ENCODE measurements at places on chromosomes 6 and 20.
A peak's percentile ranks its signal among the peaks of the same experiment; 100 is the strongest.

- no peak for DNase-seq
Observed at GRCh38 chr6:32166411-32167061, 2.1 kb downstream of the EGFL8 start.

DNA sequence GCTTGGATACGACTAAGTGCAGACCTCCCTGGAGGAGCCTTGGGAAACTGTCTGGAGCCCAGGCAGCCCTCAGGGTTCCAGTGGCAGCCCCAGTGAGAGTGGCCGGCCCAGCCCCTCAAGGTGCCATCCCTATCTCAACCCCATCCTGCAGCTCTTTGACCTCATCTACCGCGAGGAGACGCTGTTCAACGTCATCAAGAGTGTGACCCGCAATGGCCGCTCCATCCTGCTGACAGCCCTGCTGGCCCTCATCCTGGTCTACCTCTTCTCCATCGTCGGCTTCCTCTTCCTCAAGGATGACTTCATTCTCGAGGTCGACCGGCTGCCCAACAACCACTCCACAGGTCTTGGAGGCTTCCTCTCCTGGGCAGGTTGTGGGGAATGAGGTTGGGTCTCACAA lies 20.7 kb downstream of the UQCC2 start:
- DNase-seq: no peak

- DNase-seq: no peak
Observed at GRCh38 chr6:84263557-84263956, 36.1 kb upstream of the CEP162 start.

GRCh38 chr6:33312361-33313104 lies 1.3 kb downstream of the TAPBP start:
- peak; percentile 74 for DNase-seq

DNA sequence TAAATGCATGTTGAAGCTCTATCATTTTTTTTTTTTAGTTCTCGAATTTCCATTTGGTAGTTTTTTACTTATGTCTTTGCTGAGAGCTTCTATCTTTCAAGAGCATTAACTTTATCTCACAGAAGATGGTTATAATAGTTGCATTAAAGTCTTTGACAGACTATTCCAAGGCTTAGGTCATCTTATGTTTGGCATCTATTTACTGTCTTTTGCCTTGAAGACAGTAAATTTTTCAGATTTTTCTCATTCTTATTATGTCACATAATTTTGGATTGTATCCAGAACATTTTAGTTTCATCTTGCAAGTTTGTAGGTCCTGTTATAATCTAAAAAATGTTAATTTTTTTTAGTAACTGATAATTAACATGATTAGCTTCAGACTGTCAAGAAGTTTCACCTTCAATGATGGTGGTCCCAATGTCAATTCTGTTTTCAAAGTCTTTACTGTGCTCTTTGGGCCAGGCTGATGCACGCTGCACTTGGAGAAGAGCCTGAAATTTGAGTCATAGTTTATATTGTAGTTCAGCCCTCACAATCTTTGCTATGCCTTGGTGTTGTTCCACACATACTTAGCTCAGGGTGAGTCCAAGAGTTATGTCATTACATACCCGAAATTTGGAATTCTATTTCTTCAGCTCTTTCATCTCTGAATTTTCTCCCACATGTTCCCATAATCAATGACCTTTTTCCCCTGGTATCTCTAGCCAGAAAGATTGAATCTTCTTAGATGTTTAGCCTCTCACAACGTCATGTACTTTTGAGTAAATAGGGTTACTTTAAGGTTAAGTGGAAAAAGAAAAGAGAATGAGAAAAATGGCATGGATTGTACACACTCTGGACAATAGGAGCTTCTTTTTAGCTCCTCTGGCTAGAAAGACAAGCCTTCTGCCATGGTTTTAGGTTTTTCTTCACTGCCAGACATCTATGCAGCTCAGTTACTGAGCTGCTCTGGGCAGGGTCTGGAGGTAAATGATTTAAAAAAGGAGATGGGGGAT lies 110.3 kb upstream of the BTBD3 start:
- no peak for DNase-seq

GRCh38 chr6:22146931-22147701 lies 149.7 kb downstream of the PRL start:
- no peak for DNase-seq

- no peak for DNase-seq
Observed at GRCh38 chr20:46013322-46013828, 4.7 kb downstream of the MMP9 start.

GRCh38 chr6:119274197-119274595 lies 75.4 kb downstream of the MAN1A1 start:
- no peak for DNase-seq

- no peak for DNase-seq
Observed at GRCh38 chr6:44353336-44353735, 10.9 kb downstream of the SPATS1 start.

DNA sequence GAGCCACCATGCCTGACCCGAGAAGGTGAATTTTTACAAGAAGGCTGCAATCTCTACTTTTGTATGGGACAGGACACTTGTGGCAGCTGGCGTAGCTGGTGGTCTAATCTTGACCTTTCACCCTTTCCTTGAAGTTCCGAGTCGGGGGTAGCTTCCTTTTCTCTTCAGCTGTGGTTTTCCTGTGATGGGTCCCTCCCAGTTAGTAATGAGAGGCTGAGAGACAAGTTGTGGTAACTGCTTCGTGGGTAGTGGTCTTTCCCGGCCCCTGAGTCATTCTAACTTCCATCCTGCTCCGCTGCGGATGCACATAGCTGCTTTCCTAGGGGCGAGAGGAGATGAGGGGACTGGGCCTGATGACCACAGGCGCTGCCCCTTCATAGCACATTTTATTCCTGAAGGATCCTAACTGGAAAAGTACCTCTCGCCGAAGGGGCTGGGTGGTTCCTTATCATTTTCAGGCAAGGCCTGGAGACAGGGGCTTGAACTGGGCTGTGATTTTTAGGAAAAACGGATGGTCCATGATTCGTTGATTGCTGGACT lies 3.1 kb downstream of the SYNJ2 start:
- DNase-seq: no peak

DNA sequence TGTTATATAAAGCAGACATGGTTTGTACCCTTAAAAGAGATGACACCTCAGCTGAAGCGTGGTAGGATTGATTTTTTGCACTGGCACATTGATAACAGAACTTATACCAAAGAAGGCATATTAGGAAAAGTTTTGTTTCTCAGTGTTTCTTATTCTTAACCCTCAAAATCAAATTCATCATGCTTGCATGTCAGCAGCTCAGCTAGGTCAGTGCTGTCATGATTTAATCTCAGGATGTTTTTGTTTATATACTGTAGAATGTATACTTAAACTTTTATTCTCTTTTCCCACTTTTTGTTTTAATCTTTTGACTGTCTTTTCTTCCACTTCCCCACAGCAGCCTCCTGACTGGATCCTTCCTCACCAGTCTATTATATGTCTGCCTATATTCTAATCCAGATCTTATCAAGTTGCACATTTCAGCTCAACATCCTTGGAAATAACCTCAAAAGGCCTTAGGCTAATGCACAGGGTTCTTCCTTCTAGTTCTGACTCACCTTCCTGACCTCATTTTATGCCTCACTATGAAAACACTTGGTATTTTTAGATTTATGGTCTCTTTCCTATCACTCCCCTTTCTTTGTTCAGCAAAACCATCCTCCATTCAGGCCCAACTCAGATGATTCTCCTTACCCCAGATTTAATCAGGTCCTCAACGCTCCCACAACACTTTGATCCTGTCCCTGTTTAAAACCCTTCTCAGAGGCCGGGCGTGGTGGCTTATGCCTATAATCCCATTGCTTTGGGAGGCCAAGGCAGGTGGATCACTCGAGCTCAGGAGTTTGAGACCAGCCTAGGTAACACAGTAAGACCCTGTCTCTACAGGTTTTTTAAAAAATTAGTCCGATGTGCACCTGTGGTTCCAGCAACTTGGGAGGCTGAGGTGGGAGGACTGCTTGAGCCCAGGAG lies 7.2 kb downstream of the HEBP2 start:
- no peak for DNase-seq

DNA sequence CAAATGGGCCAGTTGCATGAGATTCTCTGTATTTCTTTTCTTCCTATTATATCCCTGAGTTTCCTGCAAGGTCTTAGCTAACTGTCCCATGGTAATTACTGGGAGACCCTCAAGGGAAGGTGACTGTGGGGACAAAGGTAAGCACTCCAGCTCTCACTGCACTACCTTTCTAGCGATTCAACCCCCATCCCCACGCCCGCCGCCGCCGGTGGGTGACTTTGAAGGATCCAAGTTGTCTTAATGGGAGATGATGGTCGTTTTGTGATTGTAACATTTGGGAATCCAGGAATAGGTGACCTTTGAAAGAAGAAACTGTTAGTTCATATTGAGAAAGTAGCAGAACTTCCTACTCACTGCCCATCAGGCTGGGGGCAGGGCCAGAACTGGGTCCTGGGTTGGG lies 265.5 kb downstream of the LRFN2 start:
- no peak for DNase-seq

DNA sequence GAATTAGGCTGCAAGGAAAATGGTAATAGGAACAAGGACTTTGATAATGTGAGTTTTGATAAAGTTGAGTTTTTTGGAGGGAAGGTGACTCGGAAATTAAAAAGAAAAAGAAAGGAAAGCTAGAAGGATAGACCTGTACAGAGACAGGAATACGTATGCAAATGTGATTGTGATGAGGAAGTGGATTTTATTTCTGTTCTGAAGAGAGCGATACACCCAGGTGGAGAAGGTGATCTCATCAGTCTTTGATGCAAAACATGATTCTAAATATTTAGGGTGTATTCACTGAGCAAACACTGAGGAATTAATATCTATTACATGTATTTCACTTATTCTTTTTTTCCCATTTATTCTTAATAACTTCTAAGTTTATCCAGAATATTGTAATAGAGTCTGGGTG lies 9.2 kb upstream of the PLEKHG1 start:
- DNase-seq: no peak

GRCh38 chr6:11909696-11910132 lies 102.4 kb upstream of the HIVEP1 start:
- no peak for DNase-seq

DNA sequence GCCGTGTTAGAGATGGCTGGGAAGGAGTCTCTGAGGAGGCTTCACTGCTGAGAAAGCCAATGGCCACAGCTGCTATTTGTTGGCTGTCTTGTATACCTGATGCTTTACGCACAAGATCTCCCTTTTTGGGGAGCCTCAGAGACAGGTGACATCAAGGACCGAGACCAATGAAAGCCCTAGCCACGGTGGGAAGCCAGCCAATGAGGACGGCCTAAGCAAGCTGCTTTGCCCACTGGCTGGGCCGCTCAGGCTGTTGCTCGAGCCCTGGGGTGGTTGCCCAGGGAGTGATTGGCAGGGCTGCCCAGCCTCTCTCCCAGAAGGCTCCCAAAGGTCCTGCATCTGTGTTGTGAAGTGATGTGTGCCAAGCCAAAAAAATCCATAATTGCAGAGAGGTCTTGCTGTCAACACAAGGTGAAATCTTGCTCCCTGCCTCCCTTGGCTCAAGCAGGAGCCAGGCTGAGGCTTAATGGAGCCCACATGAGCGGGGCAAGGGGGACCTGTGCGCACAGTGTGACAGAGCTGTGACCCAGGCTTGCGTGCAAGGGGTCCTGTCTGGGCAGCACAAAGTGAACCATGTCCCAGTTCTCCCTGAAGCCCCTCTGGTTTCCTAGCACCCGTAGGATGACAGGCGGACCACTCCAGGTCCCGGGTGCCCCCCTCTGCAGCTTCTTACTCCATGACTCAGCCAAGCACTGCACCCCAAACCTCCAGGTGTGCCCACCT lies 4.3 kb downstream of the MMP24OS start:
- no peak for DNase-seq

GRCh38 chr6:51112731-51113130 lies 294.1 kb downstream of the TFAP2B start:
- DNase-seq: no peak
